Endothelial cell of coronary artery (primary cell): ENCODE measurements at places on chromosomes 1 and 21. TPM values are rescaled to one million over a fixed set of nuclear protein-coding genes. Genes with fewer than 3 reads are reported as not detected.

The ILDR2 gene
- total RNA-seq = not detected in 2 replicates

The BEST4 gene
- total RNA-seq = 0.09 TPM in 1 of 2 replicates, not detected in the other

The CACNA1S gene
- not detected in 2 replicates for total RNA-seq

The KCND3 gene
- total RNA-seq = under 0.01 TPM in 1 of 2 replicates, not detected in the other

The NUDT4B gene
- 8.1 and 15.3 TPM in 2 replicates for total RNA-seq

The CCDC17 gene
- 0.54 and 1.1 TPM in 2 replicates for total RNA-seq

The CACHD1 gene
- 1.0 and 3.1 TPM in 2 replicates for total RNA-seq

The GBP6 gene
- total RNA-seq = not detected in 2 replicates

The ZNF697 gene
- total RNA-seq = 19.3 and 19.7 TPM in 2 replicates

The HES3 gene
- not detected in 2 replicates for total RNA-seq

The FALEC gene
- 0.63 TPM in 1 of 2 replicates, not detected in the other for total RNA-seq

The PLXNA2 gene
- 69.5 and 73.7 TPM in 2 replicates for total RNA-seq

The FHAD1 gene
- total RNA-seq = 0.09 and 0.56 TPM in 2 replicates

The VHLL gene
- 0.09 TPM in 1 of 2 replicates, not detected in the other for total RNA-seq
